GDM1 (cell line): ENCODE measurements at places on chromosomes 6 and 20.

- DNase-seq = no peak
Measured at GRCh38 chr6:11974089-11974488, 38.0 kb upstream of the HIVEP1 start.

GRCh38 chr20:43563429-43563828, 4.6 kb downstream of the SGK2 start:
- DNase-seq = no peak

DNA sequence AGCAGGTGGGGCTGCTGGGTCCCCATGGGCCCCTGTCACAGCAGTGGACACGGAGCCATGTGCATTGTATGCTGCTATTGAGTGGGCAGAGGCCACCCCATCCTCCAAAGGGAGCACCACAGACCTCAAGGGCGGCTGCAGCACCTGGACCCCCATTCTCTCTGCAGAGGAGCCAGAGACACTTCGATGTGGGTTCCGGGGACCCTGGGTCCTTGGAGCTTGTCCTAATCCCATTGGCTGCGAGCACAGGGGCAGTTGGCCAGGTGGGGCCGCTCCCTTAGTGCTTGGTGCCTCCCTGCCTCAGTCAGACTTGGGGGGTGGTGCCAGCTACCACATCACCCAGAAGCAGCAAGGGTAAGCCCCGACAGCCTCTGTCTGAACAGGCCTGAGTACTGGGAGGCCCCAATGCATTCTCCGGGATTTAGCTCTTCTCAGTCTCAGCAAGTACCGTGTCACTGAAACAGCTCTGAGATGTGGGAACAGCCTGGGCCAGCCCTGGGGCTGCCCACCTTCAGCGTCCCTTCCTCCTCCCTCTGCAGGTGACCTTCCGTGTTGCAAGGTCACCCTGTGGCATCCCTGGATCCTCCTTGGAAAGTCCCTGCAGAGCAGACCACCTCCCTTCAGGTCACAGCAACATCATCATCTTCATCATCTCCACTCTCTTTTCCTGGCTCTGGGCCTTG, 73.9 kb downstream of the GINS1 start:
- no peak for DNase-seq

GRCh38 chr20:17867131-17867925, 101.3 kb downstream of the SNX5 start:
- no peak for DNase-seq

GRCh38 chr6:154504102-154504501, 6.4 kb downstream of the CNKSR3 start:
- no peak for DNase-seq

GRCh38 chr6:114039841-114040240, 68.9 kb upstream of the HDAC2 start:
- no peak for DNase-seq

- DNase-seq = no peak
Measured at GRCh38 chr6:42694586-42694985, 27.8 kb downstream of the PRPH2 start.

DNA sequence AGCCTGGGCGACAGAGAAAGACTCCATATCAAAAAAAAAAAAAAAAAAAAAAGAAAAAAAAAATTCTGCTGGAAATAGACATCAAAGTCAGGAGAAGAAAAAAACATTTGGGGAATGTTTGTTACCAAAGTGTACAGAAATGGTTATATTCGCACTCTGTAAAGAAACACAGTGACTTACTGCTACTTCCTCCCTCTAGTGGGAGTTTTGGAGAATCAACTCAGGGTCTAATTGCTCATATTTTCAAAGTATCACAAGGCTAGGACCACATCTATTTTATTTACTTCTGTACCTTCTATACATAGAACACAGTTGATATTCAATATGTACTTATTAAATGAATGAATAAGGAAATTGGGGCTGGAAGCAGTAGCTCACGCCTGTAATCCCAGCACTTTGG, 24.4 kb downstream of the ARG1 start:
- no peak for DNase-seq

DNA sequence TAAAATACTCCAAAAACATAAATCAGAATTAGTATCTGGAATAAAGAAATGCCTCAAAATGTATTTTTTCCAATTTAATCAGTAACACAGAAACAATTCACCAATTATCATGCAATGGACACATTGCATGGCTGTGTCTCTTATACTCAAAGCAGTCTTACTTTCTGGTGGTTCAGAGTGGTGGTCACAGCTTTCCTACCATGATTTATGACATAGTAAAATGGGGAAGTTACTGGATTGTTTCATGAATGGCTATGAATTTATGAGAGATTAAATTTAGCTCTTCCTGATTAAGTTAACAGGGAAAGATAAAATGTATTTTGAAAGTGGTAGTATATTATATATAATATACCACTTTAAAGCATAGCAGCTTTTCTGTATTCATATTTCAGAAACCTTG, 331.5 kb upstream of the MAP3K7 start:
- peak; percentile 72 for DNase-seq

- peak; percentile 2 for DNase-seq
Measured at GRCh38 chr6:95091823-95092436, 485.4 kb upstream of the MANEA start.

GRCh38 chr6:136592930-136593673, 42.9 kb upstream of the MAP7 start:
- no peak for DNase-seq
